Stimulated activated CD4-positive, alpha-beta T cell treated with anti-CD3 and anti-CD28 coated beads, Interleukin-12 subunit alpha, Interleukin-12 subunit beta, amount 100 ng/mL, for 24 hours (primary cell): ENCODE measurements at places on chromosomes 2 and 18.

DNA sequence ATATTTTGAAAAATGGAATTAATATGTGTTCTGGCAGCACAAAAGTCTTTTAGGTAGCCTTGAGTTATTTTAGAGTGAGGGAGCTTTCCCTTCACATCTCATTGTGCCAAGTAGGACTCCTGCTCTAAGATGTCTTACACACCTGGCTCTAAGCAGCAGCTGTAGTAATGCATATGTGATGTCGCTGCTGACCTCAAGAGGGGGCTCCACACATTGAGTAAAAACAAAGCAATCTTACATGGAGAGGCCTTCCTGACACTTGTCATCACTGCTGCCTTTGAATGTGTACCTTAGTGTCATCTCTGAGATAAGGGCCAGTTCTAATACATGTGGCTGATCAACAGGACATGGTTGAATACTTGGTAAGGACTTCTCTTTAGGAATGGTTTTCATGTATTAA lies 75.8 kb downstream of the ACTR3 start:
- DNase-seq = no peak

GRCh38 chr2:25159949-25160348 lies 8.4 kb downstream of the POMC start:
- no peak for DNase-seq

DNA sequence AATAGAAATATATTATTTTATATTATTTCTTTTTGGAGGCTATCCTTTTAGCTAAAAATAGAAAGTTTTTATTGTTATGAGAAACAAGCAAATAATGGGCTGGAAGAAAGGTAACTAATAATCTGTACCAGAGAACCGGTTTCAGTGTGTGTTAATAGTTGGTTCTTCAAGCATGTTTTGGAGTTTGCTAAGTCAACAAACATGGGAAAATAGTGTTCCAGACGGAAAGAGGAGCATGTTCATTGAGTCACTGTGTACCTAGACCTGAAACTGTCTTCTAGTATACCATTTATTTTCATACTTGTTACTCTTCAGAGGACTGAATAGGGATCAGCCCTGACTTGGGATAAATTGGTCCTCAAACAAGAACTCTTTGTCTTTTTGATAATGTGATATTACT lies 134.5 kb upstream of the CWC22 start:
- no peak for DNase-seq

GRCh38 chr2:49177194-49177593 lies 22.9 kb upstream of the FSHR start:
- DNase-seq = no peak

- no peak for DNase-seq
Measured at GRCh38 chr2:145563741-145564615, 1044.1 kb upstream of the ZEB2 start.

- no peak for DNase-seq
Measured at GRCh38 chr2:71724793-71725192, 271.4 kb downstream of the DYSF start.

GRCh38 chr2:10527585-10527984 lies 79.5 kb upstream of the ODC1 start:
- DNase-seq = no peak

DNA sequence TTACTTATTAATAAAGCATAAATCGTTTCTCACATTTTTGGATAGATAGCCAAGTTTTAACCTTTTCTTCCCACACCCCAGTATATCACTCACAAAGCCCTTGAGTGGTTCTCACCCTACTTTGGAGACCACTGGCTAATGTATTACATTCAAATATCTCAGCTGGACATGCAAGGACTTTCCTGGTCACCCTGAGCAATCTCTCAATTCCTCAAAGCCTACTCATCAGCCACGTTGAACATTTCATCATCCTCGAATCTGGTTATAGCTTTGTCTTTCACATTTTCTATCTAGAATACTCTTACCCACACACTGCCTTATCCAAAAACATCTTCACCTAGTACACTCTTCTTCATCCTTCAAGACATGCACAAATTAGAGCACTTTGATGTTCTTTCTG lies 71.1 kb upstream of the MAPRE2 start:
- no peak for DNase-seq

DNA sequence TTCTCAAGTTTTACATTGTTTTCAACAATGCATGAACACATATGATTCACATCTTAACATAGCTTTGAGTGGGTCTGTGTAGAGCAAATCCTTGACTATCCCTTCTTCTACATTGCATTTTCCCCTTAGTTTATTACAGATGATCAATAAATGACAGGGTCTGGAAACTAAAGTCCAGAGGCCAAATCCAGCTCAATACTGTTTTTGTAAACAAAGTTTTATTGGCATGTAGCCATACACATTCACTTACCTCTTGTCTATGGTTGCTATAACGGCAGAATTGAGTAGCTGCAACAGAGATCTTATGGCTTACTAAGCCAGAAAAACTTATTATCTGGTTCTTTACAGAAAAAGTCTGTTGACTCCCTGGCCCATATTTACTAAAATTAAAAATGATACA lies 12.8 kb downstream of the FANCL start:
- DNase-seq = no peak

- DNase-seq = no peak
Measured at GRCh38 chr2:130759906-130760753, 4.8 kb downstream of the AMER3 start.

DNA sequence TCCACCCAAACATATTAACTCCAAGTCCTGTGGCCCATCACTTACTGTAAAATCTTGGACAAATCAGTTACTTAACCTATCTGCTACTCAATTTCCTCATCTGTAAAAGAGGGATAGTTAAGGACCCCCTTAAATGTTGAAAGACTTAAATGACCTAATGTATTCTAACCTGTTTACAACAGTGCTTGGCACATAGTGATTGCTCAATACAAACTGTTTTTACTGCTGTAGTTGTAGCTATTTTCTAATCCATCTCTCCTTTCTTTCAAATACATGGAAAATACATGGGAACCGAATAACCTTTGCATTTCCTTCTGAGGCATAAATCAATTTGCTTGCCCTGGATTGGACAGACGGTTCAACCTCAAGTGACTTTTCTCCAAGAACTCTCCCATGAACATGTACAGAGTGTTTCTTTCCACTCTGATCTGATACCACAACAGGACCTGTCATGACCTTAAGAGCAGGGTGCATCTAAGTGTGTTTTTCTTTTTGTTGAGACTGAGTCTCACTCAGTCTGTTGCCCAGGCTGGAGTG lies 2.7 kb downstream of the LNPK start:
- DNase-seq = no peak

DNA sequence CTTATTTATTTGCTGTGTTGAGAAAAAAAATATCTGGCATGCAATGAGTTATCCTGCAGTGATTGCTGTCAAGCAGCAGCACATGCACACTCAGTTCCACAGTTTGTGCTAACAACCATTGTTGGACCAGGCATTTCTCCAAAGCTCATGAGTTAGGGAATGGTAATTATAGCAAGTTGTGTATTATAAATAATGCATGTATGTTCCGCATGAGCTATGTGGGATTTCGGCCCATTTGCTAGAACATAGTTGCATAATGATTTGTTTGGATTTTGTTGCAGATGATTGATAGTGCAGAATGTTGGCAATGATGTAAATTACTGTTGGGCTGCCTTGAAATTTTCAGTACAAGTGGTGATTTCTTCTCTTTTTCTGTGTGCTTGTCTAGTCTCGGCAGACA lies 10.7 kb downstream of the KCNJ3 start:
- no peak for DNase-seq

DNA sequence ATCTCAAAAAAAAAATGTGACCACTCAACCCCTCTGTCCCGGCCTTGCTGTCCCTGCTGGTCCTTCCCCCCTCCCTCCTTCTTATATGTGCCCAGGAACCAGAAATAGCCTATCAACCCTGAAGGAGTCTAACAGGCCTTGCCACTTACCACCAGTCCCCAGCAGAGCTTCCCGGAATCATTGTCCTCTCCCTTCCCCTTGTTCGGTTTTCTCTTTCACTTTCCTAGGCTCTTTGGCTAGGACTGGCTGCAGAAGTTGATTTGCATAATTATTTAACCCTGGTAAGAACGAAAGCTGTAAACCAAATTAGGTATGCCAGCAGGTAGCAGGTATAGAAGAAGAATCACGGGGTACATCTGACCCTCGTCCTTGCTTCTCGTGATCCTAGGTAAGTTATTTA lies 72.6 kb upstream of the ZNF532 start:
- DNase-seq = no peak

- DNase-seq = no peak
Measured at GRCh38 chr2:231621051-231621879, 28.6 kb downstream of the TEX44 start.

GRCh38 chr2:59033661-59034060 lies 792.5 kb upstream of the FANCL start:
- no peak for DNase-seq

DNA sequence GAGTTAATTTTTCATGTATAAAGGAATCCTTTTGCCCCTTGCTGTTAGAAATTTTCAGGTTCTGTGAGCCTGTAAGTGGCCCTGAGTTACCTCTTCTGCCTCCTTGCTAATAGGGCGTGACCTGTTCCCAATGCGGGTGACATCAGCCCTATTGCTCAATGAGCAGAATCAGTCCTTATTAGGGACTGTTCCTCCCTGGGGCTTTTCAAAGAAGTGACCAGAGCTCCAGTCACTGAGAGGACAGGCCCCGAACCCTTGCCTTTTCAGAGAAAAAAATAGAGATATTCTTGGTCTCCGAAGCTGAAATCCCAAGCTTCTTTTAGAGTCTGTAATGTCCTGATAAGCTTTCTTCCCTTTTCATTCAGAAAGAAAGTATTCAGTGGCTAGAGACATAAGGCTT lies 8.2 kb upstream of the APOB start:
- DNase-seq = no peak

GRCh38 chr2:193847130-193847529 lies 1652.4 kb upstream of the TMEFF2 start:
- DNase-seq = no peak

- no peak for DNase-seq
Measured at GRCh38 chr2:221629468-221629867, 57.4 kb upstream of the EPHA4 start.

GRCh38 chr18:63180971-63181376 lies 138.6 kb downstream of the BCL2 start:
- no peak for DNase-seq

DNA sequence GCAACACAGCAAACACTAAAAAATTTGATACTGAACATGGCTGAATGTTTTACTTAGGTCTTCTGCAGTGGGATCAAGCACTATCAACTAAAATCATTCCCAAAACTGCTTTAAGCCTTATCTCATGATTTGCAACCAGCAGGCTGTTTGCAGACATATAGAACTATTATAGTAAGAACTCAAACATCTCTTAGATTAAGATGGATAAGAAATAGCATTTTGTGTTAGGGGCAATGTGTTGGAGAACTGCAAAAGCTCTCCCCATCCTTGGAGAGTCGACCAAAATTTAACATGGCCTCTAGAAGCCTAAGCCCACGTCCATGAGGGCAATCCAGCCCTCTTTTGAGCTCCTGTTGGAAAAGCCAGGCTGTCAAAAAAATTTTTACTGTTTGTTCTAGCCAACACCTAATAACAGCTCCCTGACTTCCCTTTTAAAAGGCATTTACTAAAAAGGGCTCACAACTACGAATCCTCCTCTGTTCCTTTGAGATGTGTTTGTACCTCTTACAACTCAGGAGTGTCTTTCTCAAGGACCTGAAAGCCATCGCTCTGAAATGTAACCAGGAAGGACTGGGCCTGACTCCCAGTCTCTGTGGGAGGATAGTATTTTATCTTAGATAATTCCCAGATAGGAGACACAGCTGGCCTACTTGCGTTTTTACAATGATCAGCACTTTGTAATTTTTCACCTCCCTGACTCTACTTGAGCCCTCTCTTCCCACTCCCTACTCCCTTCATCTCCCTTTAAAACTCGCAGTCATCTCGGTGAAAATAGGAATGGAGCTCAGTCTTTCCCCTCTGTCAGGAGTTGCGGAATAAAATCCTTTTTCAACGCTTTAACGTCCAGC lies 1.4 kb downstream of the KRCC1 start:
- DNase-seq = no peak
